NCI-H1105 (cell line): ENCODE measurements at places on chromosomes 2 and 18.

GRCh38 chr2:171595456-171595855, 73.2 kb downstream of the CYBRD1 start:
- no peak for DNase-seq

DNA sequence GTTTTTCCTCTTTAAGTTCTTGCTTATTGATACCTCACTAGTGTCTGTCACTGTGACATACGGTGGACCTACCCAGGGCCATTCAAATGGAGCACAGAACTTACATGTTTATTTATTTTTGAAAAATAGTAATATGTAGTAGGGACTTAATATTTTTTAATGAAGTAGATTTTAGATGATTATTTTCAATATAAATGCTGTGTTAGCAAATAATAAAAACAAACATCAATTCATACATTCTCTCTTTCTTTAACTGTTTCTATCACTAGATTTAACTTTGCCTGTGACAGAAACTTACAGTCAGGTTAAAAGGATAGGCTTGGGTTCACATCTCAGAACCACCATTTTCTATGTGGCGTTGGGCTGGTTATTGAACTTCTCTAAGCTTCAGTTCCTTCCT, 184.4 kb upstream of the RASGRP3 start:
- DNase-seq, result no peak

- peak; percentile 35 for DNase-seq
Measured at GRCh38 chr18:12659904-12660605, 2.1 kb upstream of the SPIRE1 start.

DNA sequence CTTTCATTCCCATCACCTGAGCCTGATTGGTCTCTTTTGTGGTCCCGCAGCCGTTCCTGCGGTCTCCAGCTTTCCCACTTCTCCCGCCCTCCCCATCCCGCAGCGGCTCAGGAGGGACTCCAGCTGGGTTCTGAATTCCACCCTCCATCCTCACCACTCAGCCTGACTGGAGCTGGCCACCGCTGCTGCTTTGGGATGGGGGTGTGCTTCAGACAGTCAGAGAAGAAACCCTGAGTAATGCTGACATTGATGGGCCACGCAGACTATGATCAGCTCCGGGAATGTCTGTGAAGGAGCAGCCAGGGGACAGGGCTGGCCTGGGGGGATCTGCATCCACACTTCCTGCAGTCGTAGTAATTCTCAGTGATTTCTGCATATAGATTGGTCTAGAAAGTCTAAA, 45.9 kb upstream of the TXNDC2 start:
- no peak for DNase-seq

DNA sequence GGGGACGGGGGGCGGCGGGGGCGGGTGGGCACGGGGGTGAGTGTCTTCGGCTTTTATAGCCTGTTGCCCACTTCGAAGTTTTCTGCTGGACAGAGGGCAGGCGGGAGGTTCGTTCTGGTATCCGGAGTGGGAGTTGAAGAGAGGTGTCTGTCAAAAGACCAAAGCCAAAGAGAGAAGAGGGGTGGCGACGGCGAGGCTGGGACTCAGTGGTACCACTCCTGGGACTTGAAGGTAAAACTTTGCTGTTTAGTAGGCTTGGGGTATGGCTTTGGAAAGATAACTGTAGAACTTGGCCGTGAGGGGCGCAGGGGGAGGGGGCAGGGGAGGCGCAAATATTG, 215.8 kb upstream of the DTNA start:
- no peak for DNase-seq

- DNase-seq, result no peak
Measured at GRCh38 chr18:68507781-68508180, 207.1 kb downstream of the TMX3 start.

DNA sequence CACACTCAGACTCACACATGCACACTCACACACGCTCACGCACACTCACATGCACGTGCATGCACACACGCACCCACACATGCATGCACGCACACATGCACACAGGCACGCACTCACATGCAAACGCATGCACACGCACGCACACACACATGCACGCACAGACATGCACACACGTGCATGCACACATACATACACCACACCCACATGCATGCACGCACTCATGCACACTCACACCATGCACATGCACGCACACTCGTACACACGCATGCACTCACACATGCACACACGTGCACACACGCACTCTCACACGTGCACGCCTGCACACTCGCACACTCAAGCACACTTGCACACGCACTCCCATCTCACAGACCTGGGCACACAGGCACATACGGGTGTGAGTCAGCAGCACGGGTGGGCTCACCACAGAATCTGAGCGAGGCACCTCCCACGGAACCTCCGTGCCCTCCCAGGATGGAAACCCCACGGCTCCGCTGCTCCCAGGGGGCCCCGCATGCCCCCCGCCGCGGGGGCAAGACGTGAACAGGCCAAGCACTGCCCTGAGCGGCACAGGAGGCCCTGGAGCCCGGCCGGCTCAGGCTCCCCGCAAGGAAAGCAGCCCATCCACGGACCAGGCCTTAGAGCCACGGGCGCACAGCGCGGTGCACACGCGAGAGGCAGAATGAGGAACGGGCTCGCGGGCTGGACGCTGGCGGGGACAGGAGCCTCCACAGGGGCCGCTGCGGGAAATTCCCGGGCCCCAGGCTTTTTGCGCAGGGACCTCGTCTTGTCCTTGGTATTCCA, 8.4 kb upstream of the KCNG2 start:
- no peak for DNase-seq

- no peak for DNase-seq
Measured at GRCh38 chr18:8811115-8811514, 105.8 kb downstream of the MTCL1 start.

GRCh38 chr2:187319441-187320108, 128.5 kb downstream of the CALCRL start:
- no peak for DNase-seq

DNA sequence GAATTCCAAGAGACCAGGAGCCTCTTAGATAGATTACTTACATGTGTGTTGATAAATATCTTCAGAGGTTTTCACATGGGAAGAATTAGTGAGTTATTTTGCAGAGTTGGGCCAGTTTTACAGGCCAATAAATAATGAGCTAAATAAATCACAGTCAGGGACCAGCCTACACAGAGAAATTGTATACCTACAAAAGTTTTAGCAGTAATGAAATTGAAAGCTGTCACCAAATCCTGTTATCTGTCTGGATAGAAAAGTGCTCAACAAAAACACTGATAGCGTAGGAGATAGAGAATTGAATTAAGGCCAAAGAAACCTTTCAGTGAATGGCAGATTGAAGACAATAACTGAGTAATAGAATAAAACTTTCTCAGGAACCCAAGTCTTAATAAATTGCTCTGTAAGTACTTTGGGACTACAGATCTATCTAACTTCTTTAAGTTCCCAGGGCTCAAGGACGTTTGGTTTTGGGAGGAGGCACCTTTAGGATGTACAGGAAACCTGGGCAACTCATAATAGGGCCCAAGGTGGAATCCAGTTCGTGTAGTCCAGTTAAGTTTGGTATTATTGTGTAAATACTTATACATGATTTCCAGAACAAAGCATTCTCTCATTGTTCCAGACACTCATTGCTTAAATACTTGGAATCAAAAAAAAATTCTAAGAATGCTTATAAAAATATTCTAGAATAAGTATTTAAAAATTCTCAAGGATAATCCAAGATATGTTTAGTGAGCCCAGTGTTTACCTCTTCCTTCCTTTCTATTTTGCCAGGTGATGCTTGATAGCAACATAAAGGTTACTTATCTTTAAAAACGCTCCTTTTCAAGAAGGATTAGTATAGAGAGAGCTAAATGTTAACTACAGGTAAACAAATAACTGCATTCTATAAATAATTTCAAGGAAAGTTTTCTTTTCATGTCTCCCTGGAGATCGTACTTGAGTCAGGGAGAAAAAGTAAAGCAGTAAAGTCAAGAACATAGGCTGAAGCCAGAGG, 134.5 kb downstream of the NCKAP5 start:
- DNase-seq, result no peak

- DNase-seq, result no peak
Measured at GRCh38 chr18:35049111-35050027, 8.2 kb downstream of the MAPRE2 start.

GRCh38 chr2:31139671-31140070, 1.4 kb upstream of the GALNT14 start:
- DNase-seq, result no peak

DNA sequence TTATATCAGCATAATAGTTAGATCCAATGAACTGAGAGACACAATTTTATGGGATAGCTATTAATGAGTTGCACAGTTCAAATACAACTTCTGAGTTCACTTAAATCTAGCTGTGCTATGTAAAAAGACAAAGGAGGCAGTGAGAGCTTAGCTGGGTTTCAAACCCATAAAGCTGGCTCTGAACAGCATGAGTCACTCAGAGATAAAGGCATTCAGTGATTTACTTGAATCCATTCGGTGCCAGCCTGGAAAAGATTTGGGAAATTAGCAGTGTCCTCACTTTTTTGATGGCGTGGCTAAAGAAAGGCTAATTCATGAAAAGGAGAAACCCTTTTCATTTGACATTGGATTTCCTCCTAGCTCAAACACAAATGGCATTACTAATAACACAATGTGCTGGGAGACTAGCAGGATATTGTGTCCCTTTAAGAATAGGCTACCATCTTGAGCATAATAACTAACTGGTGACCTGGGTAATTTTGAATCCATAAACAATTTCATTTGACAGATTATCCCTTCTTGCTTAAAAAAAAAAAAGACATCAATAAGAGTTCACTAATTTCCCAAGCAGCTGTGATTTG, 98.4 kb upstream of the NEUROD1 start:
- no peak for DNase-seq

GRCh38 chr2:239940861-239941570, 84.1 kb downstream of the NDUFA10 start:
- DNase-seq, result no peak

DNA sequence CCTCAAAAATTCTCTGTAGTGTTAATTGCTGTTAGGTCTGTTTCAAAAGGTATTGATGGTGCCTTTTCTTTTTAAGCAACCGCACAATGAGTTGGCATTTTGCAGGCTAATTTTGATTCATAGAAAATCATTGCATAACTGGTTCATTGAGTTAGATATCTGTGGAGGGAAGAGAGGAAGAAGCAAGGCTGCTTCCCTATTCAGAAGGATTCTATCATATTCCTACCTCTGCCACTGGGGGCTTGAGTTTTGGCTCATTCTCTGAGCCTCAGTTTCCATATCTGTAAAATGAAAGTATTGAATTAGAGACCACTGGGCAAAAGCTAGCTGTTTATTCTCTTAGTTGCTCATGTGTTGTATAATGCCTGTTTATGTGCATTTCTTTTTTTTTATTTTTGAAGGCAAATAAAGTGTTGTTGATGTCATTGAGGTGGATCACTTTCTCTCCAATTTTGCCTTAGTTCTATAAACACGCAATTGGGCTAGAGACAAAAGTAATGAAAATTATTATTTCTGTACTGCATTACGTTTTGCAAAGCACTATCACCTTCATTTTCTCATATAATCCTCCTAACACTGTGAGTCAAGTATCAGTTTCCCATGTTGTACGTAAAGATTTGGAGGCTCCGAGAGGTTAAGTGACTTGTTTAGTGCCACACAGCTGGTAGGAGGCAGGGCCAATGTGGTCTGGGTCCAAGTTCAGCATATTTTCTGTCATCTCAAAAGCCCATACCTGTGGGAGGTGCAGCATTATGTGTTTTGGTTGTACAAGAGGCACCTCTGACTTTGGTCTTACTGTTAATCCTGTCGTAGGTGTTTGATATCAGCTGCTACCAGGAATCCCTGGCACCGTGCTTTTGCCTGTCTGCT, 5.9 kb downstream of the TRIB2 start:
- no peak for DNase-seq

- DNase-seq, result no peak
Measured at GRCh38 chr2:224574423-224575084, 10.6 kb downstream of the CUL3 start.

DNA sequence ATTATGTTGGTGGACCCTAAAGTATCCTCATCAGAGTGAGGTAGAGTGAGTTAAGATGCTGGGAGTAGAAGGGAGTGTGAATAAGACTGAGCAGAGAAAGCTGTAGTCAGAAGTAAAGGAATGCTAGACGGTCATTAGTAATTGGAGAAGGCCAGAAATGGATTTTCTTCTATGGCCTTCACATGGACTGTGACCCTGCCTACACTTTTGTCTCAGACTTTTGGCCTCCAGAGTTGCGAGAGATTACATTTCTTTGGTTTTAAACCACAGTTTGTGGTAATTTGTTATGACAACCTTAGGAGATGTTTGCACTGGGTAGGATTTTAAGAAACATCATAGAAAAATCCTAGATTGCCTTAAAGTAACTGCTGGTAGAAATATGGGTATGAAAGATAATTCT, 1267.7 kb upstream of the TMEFF2 start:
- no peak for DNase-seq

GRCh38 chr2:210481601-210482175, 5.1 kb upstream of the LANCL1 start:
- no peak for DNase-seq

GRCh38 chr18:59426855-59427254, 67.8 kb upstream of the LMAN1 start:
- DNase-seq, result peak; percentile 83

DNA sequence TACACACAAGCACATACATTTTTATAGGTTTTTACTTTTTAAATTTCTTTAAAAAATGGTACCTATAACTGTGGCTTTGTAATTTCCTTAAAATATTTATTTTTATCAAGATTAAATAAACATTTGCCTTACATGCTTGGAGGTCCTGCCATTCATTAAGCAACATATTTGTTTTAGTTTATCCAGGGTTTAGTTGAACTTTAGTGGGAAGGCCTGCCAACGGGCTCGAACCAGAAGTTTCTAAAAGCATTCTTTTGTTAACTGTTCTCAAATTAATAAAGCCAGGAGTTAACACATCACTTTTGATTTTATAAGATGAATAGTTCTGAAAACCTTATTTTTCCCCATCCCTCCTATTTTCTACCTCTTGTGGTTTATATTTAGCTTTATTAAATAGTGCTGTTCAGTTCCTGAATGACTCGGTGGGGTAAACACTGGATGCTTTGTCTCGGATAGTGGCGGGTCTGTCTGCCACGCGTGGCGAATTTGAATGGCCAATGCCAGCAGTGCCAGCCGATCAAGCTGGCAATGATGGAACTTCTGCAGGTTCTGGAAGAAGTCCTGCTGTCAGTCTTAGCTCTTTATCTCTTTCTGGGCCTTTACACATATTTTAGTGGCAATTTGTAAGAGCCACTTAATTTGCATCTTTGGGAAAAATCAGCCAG, 32.2 kb downstream of the SH3YL1 start:
- DNase-seq, result no peak

- no peak for DNase-seq
Measured at GRCh38 chr2:240785424-240786335, 34.3 kb downstream of the KIF1A start.
